ENCODE measurements at places on chromosomes 1 and 21. TPM values are rescaled to one million over a fixed set of nuclear protein-coding genes. Genes with fewer than 3 reads are reported as not detected.

OR2M3 gene
- polyA plus RNA-seq: not detected

SZRD1 gene
- 84.9 TPM for polyA plus RNA-seq

TFF2 gene
- 36.8 TPM for polyA plus RNA-seq

FCRL2 gene
- 0.25 TPM for polyA plus RNA-seq

MAP1LC3C gene
- polyA plus RNA-seq: 0.59 TPM

NHLH2 gene
- not detected for polyA plus RNA-seq

MSH4 gene
- 0.06 TPM for polyA plus RNA-seq

CASQ1 gene
- polyA plus RNA-seq: not detected

ADAM30 gene
- polyA plus RNA-seq: not detected

NUF2 gene
- 0.90 TPM for polyA plus RNA-seq

S100A1 gene
- polyA plus RNA-seq: 31.7 TPM

NRAS gene
- 7.2 TPM for polyA plus RNA-seq

OR10J1 gene
- polyA plus RNA-seq: not detected

RAB3GAP2 gene
- 4.5 TPM for polyA plus RNA-seq

IRF6 gene
- polyA plus RNA-seq: 1.8 TPM

PRDM16 gene
- 1.6 TPM for polyA plus RNA-seq

GRIK1 gene
- polyA plus RNA-seq: 0.11 TPM

C4BPB gene
- 3.0 TPM for polyA plus RNA-seq

TNFRSF14 gene
- 21.8 TPM for polyA plus RNA-seq

YOD1 gene
- polyA plus RNA-seq: 1.9 TPM

LCE1E gene
- not detected for polyA plus RNA-seq

ZNF593OS gene
- 0.61 TPM for polyA plus RNA-seq

BMP8B gene
- polyA plus RNA-seq: 1.1 TPM

KRTAP11-1 gene
- not detected for polyA plus RNA-seq

NOL9 gene
- 5.8 TPM for polyA plus RNA-seq

VAV3 gene
- 10.2 TPM for polyA plus RNA-seq

GPR157 gene
- polyA plus RNA-seq: 2.2 TPM

POFUT2 gene
- 15.9 TPM for polyA plus RNA-seq

SIK1 gene
- polyA plus RNA-seq: 19.6 TPM

ACOT11 gene
- 1.1 TPM for polyA plus RNA-seq

RNF207 gene
- 13.7 TPM for polyA plus RNA-seq

EVA1C gene
- 46.8 TPM for polyA plus RNA-seq

ADAMTS4 gene
- polyA plus RNA-seq: 5.9 TPM

GUCA2B gene
- 1.1 TPM for polyA plus RNA-seq

KCNK2 gene
- 0.28 TPM for polyA plus RNA-seq

SRSF10 gene
- polyA plus RNA-seq: 27.4 TPM

NEGR1 gene
- 1.6 TPM for polyA plus RNA-seq

SMCP gene
- not detected for polyA plus RNA-seq

PLA2G2F gene
- not detected for polyA plus RNA-seq

JMJD4 gene
- polyA plus RNA-seq: 11.0 TPM

LYPD8 gene
- 0.22 TPM for polyA plus RNA-seq

TMEM269 gene
- polyA plus RNA-seq: not detected

CELA2B gene
- polyA plus RNA-seq: 177 TPM

TMEM50A gene
- 33.3 TPM for polyA plus RNA-seq
